ENCODE measurements at places on chromosomes 5 and 9.
A peak's percentile ranks its signal among the peaks of the same experiment; 100 is the strongest.

GRCh38 chr5:177066224-177066623 is 20.5 kb upstream of the FGFR4 start:
- peaks cover 9% of the 10 kb centered on the region for H3K4me1 ChIP-seq
- no peaks in the 10 kb centered on the region for H3K36me3 ChIP-seq
- H3K27ac ChIP-seq, result no peak overlapping the region
- no peak overlapping the region for H3K4me3 ChIP-seq
- no peaks in the 10 kb centered on the region for H3K27me3 ChIP-seq

- no peaks in the 10 kb centered on the region for H3K4me1 ChIP-seq
- DNase-seq, result no peak
- no peaks in the 10 kb centered on the region for H3K27me3 ChIP-seq
These were observed 41.0 kb downstream of the FGD3 start for GRCh38 chr9:92988215-92988768.

DNA sequence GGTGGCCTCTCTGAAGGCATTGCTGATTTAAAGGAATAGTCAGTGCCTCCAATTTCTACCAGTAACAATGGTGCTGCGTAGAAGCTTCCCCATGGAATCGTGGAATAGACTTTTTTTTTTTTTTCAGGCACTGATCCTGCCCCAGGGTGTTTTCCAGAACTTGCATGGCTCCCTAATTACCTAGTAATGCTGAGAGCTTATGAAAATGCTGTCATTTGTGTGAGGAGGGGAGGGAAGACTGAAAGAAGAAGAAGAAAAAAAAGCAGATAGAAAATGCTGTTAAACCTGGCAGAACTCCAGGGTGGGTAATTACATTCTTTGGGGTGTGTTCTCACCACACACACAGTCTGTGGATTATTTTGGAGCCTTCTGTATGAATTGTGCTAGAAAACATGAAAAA is 4.8 kb upstream of the GRIA1 start:
- no peaks in the 10 kb centered on the region for H3K36me3 ChIP-seq
- peaks cover 4% of the 10 kb centered on the region for H3K4me1 ChIP-seq
- H3K27me3 ChIP-seq, result peaks cover 2% of the 10 kb centered on the region
- no peak for DNase-seq
- no peak overlapping the region for H3K4me3 ChIP-seq

DNA sequence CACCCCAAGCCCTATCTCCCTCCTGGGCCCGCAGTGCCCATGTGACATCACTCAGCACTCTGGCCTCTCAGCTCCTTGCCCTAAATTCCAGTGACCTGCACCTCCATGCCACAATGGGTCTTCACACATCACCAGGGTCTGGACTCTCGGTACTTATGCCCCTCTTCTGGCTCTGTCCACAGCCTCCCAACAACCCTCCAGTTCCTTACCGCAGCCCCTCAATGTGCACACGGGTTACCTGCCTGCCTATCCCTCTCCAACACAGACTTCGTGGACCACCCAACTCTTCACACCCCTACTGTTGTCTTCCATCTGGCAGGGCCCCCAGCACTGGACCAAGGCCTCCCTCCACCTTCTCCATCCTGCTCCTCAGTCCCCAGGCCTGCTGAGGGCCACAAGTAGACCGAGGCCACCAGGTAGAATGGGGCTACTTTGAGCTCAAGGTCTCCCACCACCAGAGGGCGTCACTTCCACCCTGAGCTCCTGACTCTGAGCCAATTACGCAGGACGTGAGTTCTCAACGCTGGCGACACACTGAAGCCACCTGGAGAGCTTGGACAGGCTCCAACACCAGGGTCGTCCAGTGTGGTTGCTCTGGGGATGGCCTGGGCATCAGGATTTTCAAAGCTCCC is 172.1 kb downstream of the GABBR2 start:
- H3K27ac ChIP-seq, result no peak overlapping the region
- peaks cover 4% of the 10 kb centered on the region for H3K36me3 ChIP-seq
- H3K27me3 ChIP-seq, result peaks cover 9% of the 10 kb centered on the region

DNA sequence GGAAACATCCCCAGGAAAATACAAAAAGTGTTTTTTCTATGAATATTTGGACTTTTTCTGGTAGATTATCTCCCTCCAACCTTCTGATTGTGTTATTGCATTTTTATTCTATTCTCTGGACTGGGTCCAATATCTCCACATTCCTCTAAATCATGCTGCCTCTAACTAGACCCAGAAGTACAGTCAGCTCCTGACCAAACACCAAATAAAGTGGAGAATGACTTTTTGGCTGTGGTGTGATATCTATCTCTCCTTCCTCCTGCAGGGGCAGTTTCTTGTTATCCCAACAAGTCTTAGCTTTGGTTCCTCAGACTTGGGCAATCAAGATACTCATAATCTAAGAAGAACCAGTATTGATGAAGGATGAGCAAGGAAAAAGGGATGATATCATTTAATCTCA is 3.2 kb upstream of the RAI14 start:
- no peak overlapping the region for H3K4me3 ChIP-seq
- no peak for DNase-seq
- H3K36me3 ChIP-seq, result peaks cover 8% of the 10 kb centered on the region
- peaks cover 5% of the 10 kb centered on the region for H3K4me1 ChIP-seq
- no peak overlapping the region for H3K27ac ChIP-seq
- H3K27me3 ChIP-seq, result peaks cover 14% of the 10 kb centered on the region

DNA sequence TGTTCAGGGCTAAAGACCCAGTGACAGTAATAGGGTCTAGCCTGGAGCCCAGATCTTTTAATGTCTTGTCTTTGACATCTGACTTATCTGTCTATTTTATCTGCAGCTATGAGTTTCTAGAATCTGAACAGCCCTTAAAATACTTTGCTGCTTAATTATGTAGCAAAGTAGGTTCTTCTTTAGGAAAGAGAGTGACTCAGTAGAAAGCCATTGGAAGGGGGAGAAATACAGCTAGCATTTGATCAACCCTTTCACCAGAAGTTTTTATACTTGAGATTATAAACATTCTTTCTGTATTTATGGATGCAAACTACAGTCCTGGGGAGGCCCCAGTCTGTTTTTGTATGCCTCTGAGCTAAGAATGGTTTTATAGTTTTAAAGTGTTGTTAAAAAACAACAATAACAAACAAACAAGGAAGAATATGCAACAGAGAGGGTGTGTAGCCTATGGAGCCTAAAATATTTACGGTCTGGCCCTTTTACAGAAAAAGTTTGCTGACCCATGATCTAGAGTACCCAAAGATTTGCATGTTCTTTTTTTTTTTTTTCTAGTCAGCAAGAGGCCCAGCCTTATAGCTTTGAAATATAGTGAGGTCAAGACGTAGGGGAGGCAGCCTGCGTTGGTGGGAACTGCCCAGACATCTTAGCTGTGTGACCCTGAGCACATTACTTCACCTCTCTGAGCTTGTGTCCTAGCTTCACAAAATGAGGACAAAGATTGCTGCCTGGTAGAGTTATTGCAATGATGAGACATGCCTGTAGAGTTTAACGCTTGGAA is 9.7 kb downstream of the GSN start:
- H3K27ac ChIP-seq, result no peak overlapping the region
- no peak overlapping the region for H3K4me3 ChIP-seq
- peaks cover 14% of the 10 kb centered on the region for H3K27me3 ChIP-seq
- peaks cover 4% of the 10 kb centered on the region for H3K36me3 ChIP-seq

GRCh38 chr9:136045595-136046553 is 49.2 kb downstream of the NACC2 start:
- no peaks in the 10 kb centered on the region for H3K36me3 ChIP-seq
- no peak for DNase-seq
- no peaks in the 10 kb centered on the region for H3K4me1 ChIP-seq

DNA sequence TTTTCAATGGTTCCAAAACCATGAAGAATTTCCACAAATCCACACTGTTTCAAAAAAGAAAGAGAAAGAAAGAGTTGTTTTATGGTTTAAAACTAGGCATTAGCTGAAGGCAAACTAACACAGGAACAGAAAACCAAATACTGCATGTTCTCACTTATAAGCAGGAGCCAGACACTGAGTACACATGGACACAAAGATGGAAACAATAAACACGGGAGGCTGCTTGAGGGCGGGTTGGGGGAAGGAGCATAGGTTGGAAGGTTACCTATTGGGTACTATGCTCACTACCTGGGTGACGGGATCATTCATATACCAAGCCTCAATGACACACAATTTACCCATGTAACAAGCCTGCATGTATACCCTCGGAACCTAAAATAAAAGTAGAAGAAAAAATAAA is 45.0 kb downstream of the SEMA6A start:
- peaks cover 70% of the 10 kb centered on the region for H3K4me1 ChIP-seq
- H3K4me3 ChIP-seq, result peak overlapping the region; percentile 63
- peaks cover 2% of the 10 kb centered on the region for H3K27me3 ChIP-seq
- DNase-seq, result no peak

- H3K36me3 ChIP-seq, result no peaks in the 10 kb centered on the region
- H3K4me1 ChIP-seq, result peaks cover 2% of the 10 kb centered on the region
- H3K4me3 ChIP-seq, result peak overlapping the region; percentile 82
- peak; percentile 41 for DNase-seq
- H3K27ac ChIP-seq, result no peak overlapping the region
These were observed 522 bp downstream of the BHMT start for GRCh38 chr5:79111960-79112702.

- H3K4me1 ChIP-seq, result peaks cover 1% of the 10 kb centered on the region
- peak overlapping the region; percentile 87 for H3K4me3 ChIP-seq
- H3K27ac ChIP-seq, result no peak overlapping the region
- no peaks in the 10 kb centered on the region for H3K36me3 ChIP-seq
- no peak for DNase-seq
These were observed 249.2 kb upstream of the ANKRD55 start for GRCh38 chr5:56482363-56482762.

- no peak overlapping the region for H3K27ac ChIP-seq
- no peak overlapping the region for H3K4me3 ChIP-seq
- H3K36me3 ChIP-seq, result peaks cover 8% of the 10 kb centered on the region
These were observed 67.5 kb downstream of the CWC27 start for GRCh38 chr5:64836190-64836755.

GRCh38 chr5:180053061-180053602 is 18.4 kb downstream of the RNF130 start:
- DNase-seq, result peak; percentile 39
- peaks cover 6% of the 10 kb centered on the region for H3K27me3 ChIP-seq
- peaks cover 61% of the 10 kb centered on the region for H3K4me1 ChIP-seq
- peak overlapping the region; percentile 66 for H3K4me3 ChIP-seq

- H3K27me3 ChIP-seq, result no peaks in the 10 kb centered on the region
- DNase-seq, result no peak
These were observed 324.5 kb downstream of the ARRDC3 start for GRCh38 chr5:91058575-91058974.

DNA sequence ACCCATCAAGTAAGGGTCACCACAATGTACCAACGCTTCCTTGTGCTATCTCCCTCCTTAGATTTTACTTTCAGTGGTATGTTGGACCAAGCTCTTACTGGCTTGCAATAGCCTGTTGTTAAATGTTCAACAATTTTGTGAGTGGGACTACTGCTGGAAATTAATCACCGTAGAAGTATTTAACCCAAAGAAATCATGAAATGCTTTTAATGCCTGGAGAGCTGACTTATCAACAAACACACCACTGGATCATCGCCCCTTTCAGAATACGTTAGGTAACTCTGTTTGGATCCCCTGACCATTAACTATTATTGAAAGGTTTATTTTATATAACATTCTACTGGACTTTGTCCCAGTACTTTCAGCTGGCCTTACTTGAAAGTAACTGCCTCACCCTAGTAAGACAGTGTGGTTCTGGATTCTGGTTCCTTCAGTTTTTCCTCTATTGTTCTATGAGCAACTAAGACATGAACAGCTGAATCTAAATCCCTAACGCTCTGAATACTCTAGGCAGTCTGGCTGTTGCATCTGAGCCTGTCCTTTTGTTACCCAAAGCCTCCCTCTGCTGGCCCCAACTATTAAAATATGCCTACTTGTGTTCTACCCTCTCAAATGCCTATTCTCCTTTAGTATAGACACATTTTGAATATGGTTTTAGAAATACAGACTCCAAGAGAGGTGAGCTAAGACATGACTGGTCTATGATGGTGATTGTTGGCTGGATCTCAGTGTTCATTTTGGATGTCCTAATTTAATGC is 1203.4 kb upstream of the DMAC1 start:
- no peak overlapping the region for H3K4me3 ChIP-seq
- DNase-seq, result no peak
- H3K27me3 ChIP-seq, result peaks cover 2% of the 10 kb centered on the region
- peaks cover 11% of the 10 kb centered on the region for H3K4me1 ChIP-seq
- no peak overlapping the region for H3K27ac ChIP-seq

GRCh38 chr5:76193635-76194034 is 110.5 kb downstream of the SV2C start:
- H3K4me1 ChIP-seq, result peaks cover 16% of the 10 kb centered on the region
- no peak overlapping the region for H3K27ac ChIP-seq
- H3K36me3 ChIP-seq, result no peaks in the 10 kb centered on the region
- no peak for DNase-seq
- H3K4me3 ChIP-seq, result no peak overlapping the region
- no peaks in the 10 kb centered on the region for H3K27me3 ChIP-seq

DNA sequence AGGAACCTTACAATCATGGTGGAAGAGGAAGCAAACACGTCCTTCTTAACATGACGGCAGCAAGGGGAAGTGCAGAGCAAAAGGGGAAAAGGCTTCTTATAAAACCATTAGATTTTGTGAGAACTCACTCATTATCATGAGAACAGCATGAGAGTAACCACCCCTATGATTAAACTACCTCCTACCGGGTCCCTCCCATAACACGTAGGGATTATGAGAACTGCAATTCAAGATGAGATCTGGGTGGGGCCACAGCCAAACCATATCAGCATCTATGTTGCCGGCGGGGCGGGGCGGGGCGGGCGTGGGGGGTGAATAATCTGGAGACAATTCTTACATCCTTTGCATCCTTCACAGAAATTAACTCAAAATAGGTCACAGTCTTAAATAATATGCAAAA is 58.8 kb upstream of the GFPT2 start:
- H3K4me3 ChIP-seq, result no peak overlapping the region
- H3K27me3 ChIP-seq, result no peaks in the 10 kb centered on the region
- H3K4me1 ChIP-seq, result no peaks in the 10 kb centered on the region
- H3K36me3 ChIP-seq, result no peaks in the 10 kb centered on the region
- no peak overlapping the region for H3K27ac ChIP-seq
- no peak for DNase-seq

DNA sequence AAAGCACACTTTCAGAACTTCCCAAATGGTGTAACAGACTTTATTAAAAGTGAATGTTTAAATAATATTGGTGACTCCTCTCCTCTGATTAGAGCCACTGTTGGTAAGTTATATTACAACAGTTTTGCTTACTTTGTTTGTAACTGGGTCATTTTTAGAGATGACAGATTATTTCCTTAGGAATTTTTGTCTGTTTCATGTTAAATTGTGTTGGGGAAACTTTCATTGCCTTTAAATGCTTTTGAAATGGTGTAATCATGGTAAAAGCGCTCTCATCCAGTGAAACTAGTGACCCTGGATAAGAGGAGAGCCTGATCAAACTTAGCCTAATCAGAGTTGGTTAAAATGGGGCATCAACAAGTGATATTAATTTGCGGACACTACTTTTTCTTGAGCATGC is 39.4 kb downstream of the TNPO1 start:
- H3K27me3 ChIP-seq, result no peaks in the 10 kb centered on the region
- no peak for DNase-seq
- peaks cover 12% of the 10 kb centered on the region for H3K4me1 ChIP-seq
- H3K27ac ChIP-seq, result no peak overlapping the region
- H3K4me3 ChIP-seq, result no peak overlapping the region

Measured in glutamatergic neuron (in vitro differentiated cells).